GM13977 (cell line): ENCODE measurements at places on chromosomes 6 and 20.

DNA sequence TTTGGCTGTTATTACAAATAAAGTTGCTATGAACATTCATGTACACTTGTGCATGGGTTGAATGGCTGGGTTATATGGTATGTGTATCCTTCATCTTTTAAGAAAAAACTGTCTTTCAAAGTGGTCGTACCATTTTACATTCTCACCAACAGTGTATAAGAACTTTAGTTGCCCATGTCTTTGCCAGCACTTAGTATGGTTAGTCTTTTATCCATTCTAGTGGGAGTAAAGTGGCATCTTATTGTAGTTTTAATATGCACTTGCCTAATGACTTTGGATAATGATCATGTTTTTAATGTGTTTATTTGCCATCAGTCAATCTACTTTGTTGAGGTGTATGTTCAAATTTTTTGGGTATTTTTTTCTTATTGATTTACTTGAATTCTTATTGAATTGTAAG, 32.5 kb upstream of the ECI2 start:
- no peak for DNase-seq

- no peak for DNase-seq
Measured at GRCh38 chr20:46175127-46175494, 57.0 kb downstream of the CD40 start.

DNA sequence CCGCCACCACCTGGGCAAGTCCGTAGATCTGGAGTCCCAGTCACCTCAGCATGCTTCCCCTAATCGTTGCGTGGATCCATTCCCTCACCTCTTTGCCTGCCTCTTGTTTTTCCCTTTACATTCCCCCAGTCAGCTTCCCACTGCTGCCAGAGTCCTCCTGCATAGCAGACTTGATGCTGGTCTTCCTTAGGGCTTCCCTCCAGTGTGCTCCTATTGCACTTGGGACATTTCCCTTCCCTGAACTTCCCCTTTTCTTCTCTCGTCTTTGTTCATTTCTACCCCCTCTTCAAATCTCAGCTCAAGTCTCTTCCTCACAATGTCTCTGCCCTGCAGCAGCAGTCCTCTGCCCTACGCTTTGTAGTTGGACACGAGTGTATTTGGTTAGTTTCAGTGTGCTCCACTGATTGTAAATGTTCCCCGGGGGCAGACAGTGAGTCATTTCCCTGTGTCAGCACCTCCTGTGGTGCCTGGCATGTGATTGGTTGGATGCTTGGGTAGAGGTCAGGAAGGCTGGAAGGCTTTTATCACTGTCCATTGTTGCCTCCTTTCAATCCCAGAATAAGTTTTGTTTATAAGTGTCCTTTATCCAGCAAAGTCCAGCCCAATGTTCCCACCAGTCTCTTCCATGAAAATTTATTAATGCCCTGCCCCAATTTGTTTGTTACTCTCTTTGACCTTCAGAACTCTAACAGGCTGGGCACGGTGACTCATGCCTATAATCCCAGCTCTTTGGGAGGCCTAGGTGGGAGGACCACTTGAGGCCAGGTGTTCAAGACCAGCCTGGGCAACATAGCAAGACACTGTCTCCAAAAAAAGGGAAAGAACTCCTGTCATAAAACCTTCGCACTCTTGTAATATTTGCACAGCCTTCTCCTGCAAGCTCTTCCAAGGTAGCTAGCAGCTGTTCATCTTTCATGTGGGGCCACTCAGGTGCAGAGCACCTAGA, 38.3 kb downstream of the FAM120B start:
- DNase-seq: no peak

- DNase-seq: no peak
Measured at GRCh38 chr6:37709932-37710555, 12.4 kb upstream of the MDGA1 start.

- DNase-seq: peak; percentile 30
Measured at GRCh38 chr20:43508604-43509040, 1.1 kb downstream of the L3MBTL1 start.

DNA sequence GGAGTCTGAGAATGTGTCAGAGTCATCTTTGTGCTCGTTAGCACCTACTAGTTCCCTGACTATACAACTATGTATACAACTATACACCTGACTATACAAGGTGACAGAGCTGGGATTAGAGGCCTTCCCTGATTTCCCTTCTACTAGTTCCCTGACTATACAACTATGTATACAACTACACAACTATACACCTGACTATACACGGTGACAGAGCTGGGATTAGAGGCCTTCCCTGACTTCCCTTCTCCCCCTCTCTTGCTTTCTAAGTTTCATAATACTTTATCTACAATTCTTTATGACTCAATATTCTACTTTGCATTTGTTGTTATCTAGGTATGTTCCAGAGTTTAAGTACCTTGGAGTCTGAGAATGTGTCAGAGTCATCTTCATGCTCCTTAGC, 68.0 kb downstream of the HS3ST5 start:
- no peak for DNase-seq

DNA sequence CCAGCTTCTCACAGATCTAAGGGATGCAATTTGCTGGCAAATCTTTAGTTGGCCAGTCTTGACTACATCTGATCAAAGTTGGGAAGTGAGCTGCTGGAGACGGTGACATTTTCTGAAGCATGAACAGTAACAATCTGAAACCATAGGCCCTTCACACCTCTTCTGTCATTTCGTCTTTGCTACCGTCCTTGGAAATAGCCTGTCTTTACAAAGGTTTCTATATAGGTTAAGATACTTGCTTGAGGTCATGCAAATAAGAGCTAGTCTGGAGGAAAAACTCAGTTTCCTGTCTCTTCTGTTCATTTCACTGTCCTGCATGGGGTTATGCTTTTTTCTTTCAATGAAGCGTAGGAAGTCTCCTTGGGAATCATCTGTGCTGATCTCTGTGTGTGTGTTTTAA, 55.6 kb downstream of the CARMIL1 start:
- no peak for DNase-seq

GRCh38 chr20:33944914-33945313, 48.8 kb upstream of the RALY start:
- no peak for DNase-seq

DNA sequence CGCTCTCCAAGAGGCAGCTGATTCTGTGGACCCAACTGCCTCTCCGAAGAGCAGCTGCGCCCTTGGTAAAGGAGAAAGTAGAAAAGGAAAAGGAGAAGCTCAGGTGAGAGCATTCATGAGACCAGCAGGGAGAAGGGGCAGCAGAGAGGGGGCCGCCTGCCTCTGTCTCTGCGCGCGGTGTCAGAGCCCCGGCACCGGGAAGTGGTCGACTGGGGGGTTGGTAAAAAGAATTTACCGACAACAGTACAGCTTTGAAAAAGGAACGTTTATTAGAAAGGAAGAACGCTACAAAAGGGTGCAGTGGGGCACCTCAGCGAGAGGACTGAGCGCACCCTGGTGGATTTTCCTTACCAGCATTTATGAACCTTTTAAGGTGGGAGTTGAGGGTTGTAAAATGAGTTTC, 61.9 kb downstream of the GPR6 start:
- DNase-seq: peak; percentile 43

DNA sequence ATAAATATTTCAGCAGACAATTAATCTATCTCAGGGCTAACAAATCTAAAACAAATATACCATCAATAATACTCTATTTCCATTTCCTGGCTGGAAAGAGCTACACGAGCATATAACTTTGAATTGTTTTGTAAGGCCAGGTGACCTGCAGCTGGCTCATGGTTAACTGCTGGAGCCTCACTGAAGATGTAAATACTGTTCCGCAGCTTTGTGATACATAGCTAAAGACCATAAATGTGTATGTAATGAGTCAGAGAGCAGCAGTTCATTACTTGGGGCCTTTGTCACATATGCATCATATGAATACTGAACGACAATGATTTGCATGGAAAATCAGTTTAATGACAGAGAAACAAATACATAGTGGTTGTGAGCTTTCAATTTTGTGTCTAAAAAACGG, 109.4 kb upstream of the CCN2 start:
- DNase-seq: no peak

DNA sequence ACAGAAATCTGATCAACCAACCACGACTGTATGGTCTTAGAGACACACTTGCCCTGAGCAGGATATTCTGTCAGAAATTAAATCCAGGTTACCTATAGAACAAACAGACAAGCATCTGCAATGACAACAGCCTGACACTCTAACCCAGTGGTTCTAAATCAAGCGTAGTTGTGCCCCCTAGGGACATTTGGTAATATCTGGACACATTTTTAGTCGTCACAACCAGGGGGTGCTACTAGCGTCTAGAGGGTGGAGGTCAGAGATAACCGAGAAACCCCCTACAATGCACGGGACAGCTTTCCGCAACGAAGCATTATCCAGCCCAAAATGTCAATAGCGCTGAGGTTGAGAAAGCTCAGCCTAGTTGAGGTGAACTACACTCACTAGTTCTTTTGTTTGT, 32.3 kb downstream of the ID4 start:
- DNase-seq: no peak

DNA sequence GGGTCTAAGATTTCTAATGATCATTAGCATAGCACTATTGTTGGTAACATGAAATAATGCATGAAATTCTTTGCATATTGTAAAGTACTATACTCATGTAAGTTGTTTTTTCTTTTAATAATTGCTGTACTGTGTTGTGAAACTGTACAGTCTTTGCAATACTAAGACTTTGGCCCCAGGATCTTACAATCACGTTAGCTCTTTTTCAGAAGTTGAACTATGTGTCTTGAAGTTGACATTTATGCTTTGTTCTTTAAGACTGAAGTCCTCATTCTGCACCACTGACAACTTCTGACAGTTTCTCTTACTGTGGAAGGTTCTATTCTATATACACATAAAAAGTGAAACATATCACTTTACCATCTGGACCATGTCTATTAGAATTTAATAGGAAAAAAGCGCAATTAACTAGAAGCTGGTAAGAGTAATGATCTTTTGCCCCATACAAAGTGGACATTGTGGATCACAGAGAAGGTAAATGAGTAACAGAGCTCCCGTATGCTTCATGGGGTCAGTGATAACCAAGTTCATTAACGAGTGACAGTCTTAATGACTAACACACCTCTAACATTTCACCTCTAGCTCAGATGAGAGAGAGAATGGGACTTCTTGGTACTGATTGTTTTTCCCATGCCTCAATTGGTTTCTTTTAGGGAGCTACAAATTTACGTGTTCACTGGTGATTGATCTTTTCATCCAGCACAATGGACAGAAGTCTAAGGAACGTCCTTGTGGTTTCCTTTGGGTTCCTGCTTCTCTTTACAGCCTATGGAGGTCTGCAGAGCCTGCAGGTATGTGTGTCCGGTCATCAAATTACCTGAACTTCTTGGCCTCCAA, at the start of gene UNC93A:
UNC93A (plus strand) TSS at position 530 of the 837 bp plus-strand sequence; CDS start at position 705, 175 bp downstream.
- no peak for DNase-seq
